ENCODE measurements at places on chromosomes 11 and 22.

DNA sequence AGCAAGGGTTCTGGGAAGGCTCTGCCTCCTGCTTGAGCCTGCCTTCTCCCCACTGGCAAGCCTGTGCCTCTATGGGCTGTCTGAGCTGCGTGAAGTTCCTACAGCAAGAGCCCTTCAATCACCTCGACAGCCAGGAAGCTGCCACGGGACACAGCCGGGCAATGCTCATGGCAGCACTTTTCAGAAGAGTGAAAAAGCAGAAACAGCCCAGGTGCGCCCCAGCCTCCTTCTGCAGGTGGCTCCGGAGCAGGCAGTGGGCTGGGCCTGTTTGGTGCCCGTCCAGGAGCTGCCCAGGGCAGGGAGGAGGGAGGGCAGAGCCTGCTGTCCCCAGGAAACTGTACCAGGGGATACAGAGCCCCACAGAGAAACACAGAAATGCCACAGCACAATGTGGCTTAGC lies 24.6 kb upstream of the COMT start:
- no peak for DNase-seq

GRCh38 chr11:35614939-35615569 lies 3.2 kb upstream of the FJX1 start:
- DNase-seq: no peak

DNA sequence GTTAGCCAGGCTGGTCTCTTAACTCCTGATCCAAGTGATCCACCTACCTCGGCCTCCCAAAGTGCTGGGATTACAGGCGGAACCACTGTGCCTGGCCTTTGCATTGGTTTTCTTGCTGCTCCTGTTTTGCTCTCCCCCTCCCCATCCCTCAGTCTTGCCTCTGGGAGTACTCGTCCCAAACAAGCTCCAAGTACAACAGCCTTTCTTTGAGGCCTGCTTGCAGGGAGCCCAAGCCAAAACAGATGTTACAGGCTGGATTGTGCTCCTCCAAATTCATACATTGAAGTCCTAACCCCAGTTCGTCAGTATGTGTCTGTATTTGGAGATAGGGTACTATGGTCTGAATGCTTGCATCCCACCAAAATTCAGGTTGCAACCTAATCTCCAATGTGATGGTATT lies 8.6 kb downstream of the IGLL1 start:
- no peak for DNase-seq

DNA sequence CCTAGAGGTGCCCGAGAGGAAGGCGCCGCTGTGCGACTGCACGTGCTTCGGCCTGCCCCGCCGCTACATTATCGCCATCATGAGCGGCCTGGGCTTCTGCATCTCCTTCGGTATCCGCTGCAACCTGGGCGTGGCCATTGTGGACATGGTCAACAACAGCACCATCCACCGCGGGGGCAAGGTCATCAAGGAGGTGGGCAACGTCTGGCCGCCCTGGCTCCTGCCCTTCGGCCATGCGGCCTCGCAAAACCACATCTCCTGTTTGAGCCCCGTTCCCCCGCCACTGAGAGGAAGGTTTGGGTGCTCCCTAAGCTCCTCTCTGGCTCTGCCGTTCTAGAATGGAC lies 3.4 kb downstream of the SLC17A6 start:
- DNase-seq: no peak

GRCh38 chr22:28907311-28908008 lies 24.1 kb downstream of the ZNRF3 start:
- DNase-seq: no peak

DNA sequence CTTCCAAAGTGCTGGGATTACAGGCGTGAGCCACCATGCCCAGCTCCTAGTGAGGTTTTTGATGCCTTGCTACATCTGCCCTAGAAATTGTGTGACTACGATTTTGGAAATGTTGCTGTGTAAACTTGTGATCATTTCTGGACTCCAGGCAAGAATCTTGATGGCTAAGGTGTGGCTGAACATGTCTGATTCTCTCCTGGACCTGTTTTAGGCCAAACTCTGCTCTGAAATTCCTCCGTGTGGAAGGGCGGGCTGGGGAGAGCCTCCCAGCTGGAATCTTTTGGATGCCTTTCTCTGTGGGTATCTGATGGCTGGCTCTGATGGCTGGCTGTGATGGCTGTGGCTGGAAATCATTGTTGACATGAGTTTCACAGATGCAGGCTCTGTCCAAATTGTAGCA lies 8.2 kb downstream of the PNPLA3 start:
- DNase-seq: no peak

DNA sequence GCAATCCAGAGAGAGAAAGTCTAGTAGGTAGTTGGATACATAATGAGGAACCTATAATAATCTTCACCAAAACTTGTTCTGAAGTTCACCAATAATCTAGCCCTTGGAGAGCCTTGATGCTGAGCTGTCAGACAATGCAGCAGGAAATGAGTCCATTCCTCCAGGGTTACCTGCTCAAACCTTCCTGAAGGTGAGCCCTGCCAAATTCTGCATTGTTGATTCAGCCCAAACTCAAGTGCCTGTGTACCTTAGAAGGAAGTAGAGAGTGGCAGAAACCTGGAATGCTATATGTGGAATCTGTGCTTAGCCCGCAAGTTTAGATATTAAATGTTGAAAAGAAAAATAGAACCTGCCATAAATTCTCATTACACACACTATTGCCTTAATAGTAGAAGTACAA lies 77.4 kb upstream of the SPON1 start:
- DNase-seq: no peak

DNA sequence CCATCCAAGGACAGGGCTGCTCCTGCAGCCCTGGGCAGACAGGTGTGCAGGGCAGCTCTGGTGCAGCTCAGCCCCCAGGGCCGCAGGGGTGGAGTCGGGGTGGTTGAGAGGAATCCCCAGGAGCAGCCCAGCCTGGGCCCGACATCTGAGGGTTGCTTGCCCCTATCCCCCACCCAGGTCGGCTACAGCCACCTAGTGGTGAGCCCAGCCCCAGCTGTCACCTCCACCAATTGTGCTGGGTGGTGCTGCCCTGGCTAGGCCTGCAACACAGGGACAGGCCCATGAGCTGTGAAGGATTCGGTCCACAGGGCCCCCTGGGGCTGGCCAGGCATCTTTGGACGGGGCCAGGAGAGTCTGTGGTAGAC lies 29.6 kb downstream of the RTN4R start:
- peak; percentile 32 for DNase-seq

DNA sequence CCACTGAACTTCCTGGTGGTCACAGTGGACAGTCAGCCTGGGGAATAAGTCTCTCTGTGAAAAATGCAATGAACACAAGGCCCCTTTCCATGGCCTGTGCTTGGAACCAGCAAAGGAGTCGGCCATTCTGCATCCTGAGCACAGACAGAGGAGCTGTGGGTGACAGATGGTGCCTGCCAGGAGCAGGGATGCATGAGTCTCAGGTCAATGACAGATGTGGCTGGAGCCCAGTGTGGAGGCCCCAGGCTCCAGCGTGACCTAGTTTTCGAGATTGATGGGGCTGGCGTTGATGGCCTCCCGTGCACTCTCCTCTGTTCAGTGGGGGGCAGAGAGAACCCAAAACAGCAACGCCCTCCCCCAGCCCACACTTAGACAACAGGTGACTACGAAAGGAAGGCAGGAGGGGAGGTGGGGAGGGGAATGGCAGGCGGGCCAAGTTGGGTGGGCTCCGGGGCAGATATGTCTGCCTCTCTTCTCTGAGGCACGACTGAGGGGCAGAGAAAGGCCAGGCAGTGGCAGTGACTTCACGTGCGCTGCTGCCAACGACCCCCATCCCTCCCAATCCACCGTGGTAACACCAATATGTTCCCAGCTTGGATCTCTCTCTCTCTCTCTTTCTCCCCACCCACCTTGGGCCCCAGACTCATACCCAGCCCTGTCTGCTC lies 34.4 kb upstream of the CD5 start:
- no peak for DNase-seq

DNA sequence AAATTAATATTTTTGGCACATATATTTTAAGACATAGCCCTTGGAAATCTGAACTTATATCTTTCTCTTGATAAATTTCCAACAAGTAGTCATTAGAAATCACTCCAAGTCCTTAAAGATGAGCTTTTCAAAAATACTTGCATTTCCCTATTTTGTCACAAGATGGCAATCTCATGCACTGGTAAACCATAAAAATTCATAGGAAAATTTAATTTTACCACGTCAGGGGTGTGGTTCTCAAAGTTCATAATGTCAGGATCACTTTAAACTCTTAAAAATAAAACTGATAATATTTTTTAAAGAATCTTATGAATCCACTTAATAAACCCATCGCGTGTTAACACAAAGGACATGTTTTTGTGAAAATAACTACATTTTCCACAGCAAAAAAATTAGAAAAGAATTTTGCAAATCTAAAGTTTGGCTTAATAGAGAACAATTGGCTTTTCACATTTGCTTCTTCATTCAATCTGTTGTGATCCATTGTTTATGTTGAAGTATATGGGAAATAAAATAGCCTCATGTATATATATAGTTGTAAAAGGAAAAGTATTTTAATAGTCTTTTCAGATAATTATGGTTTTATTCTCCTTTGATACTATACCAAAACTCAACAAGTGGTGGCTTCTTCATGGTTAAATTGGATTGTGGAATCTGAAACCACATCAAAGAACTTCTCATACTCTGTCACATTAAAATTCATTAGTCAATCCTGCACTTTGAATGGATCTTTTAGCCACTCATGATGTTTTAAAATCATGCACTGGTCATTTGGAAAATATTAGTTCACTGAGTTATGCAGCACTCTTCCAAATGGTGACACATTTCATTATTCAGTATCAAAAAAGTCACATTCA lies 169.1 kb downstream of the CADM1 start:
- DNase-seq: no peak

GRCh38 chr11:105689631-105690030 lies 79.8 kb downstream of the GRIA4 start:
- DNase-seq: no peak

- no peak for DNase-seq
These were observed 22.2 kb downstream of the HPS5 start for GRCh38 chr11:18299721-18300120.

GRCh38 chr11:46930089-46930488 lies 6.5 kb upstream of the CSTPP1 start:
- no peak for DNase-seq

DNA sequence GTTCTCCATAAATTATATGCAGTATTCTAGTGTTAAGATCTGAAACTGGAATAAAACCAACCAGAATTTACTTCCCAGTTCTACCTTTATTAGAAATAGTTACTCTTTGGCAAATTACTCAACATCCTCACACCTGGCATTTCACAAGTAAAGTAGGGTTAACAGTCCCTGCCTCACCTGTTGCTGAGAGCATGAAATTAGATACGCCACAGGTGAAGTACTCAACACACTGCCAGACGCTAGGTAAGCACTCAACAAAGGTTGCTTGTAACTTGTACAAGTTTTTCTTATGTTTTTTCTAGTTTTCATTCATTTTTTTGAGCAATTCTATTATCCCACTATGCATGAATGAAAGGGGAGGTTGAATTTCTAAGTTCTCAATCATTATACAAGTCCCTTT lies 267.6 kb upstream of the ARHGAP42 start:
- DNase-seq: no peak

DNA sequence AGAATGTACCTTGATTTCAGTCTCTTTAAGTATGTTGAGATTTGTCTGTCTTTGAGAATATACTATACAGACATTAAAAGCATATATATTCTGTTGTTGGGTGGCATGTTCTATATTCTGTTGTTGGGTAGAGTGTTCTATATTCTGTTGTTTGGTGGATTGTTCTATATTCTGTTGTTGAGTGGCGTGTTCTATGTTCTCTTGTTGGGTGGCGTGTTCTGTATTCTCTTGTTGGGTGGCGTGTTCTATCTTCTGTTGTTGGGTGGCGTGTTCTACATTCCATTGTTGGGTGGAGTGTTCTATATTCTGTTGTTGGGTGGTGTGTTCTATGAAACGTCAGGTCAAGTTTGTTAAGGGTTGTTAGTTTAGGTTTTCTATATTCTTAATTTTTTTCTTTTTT lies 27.1 kb upstream of the CTTN start:
- no peak for DNase-seq

DNA sequence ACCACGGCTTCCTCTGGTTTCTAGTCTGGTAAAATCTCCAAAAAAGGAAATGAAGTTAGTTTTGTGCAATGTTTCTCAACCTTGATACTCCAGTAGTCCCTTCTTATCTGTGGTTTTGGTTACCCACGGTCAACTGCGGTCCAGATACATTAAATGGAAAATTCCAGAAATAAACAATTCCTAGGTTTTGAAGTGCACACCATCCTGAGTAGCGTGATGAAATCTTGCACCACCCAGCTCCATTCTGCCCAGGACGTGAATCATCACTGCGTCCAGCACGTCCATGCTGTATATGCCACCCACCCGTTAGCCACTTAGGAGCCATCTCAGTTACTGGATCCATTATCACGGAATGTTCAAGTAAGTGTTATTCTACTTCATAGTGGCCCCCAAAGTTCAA lies 117.0 kb downstream of the FBXO7 start:
- DNase-seq: no peak

- peak; percentile 29 for DNase-seq
These were observed at the start of gene TMEM45B for GRCh38 chr11:129815596-129816461. Gene TMEM45B (plus strand): TSS chr11:129815848. CDS start chr11:129852483, 36,635 bp downstream.

DNA sequence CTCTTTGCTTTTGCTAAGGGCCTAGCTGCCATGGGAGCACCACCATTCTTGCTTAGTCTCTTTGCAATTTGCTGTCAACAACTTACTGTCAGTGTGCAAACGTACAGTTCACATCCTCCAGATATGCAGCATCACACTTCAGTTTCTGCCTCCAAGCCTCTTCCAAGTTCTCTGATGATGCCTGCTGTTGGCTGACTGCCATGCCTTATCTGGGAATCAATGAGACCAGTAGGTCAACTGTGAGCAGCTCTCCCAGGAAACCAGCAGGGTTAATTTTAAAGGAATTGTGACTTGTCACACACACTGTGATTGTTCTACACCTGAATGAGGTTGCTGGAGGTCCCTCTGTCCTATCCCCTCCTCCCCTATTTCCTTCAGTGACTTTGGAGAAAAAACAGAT lies 56.0 kb downstream of the COPB1 start:
- no peak for DNase-seq
